Sigmoid colon (tissue), 7 donors: ENCODE measurements at places on chromosomes 4 and X. TPM values are rescaled to one million over a fixed set of nuclear protein-coding genes. Genes with fewer than 3 reads are reported as not detected.

- DNase-seq = peak; percentile 29
These were observed 36.1 kb upstream of the HMX1 start for GRCh38 chr4:8907596-8908205.

GRCh38 chr4:171812665-171813525 lies at the start of gene GALNTL6:
Gene GALNTL6, plus strand, starts transcription at chr4:171813404.
- DNase-seq = peak; percentile 56

YY2 gene
- total RNA-seq = 2.1 TPM

ZNF595 gene
- total RNA-seq = 27.1 TPM

BRS3 gene
- not detected for total RNA-seq

GRCh38 chr4:15771216-15772058 lies 6.7 kb upstream of the CD38 start:
- no peak for DNase-seq

PDCL2 gene
- total RNA-seq = not detected

SPINK2 gene
- 4.6 TPM for total RNA-seq

DNA sequence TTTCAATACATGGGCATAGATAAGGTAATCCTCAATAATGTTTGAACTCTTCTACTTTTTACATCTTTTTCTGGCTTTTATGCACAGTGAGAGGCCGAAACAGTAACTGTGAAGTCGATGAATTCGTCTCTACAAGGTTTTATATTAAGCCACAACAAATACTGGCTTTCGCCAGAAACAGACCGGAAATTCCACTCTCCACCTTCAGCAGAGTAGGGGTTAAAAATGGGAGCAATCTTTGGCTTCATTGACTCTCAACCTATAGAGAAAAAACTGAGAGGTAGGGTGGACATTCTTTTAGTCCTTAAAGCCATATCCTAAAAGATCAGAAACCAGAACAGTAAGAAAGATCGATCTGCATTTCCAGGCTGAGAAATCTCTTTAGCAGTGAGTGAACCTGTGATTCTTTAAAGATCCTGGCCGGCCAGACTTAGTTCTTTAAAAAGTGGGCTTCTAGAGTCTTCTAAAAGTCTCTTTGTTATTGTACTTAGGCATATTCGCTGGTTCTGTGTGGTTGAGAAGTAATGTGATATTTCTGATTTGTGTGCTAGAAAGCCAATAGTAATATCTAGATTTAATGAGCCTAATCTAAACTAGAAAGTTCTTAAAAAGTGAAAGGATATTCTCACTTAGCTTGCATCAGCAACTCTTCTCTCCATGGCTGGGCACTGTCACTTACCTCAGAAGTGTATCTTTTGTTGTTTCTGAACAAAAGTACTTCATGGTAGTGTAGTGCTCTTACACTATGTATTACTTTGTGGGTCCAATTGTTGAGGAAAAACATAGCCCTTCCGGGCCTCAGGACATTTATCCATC lies 2.0 kb downstream of the HSPA4L start:
- no peak for DNase-seq

GRCh38 chr4:26069218-26069617 lies 155.2 kb downstream of the SMIM20 start:
- DNase-seq = no peak

DNA sequence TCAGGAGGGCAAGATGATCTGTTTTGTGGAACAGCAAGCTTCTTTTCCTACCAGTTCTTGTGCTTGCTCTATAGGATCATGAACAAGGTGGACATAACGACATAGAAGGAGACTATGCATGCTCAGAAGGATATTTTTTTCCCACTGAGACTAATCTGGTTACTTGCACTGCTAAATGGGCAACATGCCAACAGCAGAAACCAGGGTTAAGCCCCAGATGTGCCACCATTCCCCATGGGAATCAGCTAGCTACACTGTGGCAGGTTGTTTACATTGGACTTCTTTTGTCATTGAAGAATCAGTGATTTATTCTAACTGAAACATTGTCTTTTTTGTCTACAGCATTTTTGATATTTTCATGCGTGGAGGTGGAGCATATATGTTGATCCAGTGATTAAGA lies 165.6 kb downstream of the C4orf33 start:
- DNase-seq = no peak

DNA sequence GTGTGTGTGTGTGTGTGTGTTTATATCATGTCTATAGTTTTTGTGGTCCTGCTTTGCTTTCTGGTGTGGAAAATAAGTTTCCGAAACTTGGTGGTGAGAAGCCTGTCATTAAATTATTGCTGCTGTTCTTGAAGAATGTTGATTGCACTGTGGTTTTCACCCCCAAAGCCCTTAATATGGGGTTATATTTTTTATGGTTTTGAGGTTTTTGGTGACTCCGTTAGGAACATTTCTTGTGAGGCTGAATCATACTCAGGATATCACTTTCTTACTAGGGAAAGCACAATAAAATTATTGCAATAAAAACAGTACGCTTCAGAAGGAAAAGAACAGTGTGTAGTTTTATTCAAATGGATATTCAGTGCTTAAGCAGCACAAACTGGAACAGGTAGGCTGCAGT lies 539.1 kb upstream of the MAGEB18 start:
- DNase-seq = no peak

EDNRA gene
- 2.1 TPM for total RNA-seq

DNA sequence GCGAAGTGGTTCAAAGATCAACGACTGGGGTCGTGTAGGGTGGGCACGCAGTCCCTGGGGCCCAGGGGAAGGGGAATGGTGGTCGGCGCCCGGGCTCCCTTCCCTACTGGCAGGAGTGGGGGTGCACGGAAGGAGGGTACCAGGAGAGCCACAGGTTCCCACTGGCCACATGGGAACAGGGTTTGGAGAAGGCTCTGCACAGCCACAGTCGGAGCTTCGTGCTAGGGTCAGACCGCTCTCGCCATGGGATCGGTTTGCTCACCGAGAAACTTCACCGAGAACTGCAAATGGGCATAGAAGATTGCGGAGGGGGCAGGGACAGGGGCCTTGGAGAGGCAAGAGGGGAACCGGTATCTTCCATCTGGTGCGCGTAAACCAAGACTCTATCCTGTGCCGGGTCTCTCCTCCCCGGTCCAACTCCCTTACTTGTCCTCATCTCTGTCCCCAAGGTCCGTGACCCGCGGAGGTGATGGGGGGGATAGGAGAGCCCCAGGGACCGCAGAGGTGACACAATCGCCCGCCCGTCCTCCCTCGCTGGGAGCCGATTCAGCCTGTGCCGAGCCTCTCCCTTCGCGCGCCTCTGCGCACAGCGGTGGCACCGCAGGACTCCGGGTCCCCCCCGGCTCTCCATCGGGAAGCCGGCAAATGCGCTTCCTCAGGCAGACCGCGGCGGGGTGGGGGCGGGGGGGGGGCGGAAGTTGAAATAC lies 1.0 kb downstream of the SCD5 start:
- peak; percentile 75 for DNase-seq

DNA sequence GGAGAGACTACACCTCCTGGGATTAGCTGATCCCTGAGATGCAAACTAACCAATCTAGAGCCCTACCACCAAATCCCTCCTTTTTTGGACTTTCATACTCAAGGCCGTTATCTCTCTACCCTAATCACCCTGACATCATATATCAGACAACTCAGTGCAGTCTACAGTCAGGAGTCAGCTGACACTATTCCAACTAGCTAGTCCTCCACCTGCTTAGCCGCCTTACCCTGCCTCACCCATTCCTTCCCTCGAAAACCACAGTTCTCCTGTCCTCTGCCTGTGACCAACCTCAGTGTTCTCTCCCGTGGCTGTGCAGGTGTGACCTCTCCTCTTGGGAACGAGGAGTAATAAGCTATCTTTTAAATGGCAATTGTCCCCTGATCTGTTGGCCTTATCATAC lies 1.8 kb upstream of the PPEF2 start:
- DNase-seq = no peak

- DNase-seq = no peak
These were observed 8.2 kb downstream of the SH3KBP1 start for GRCh38 chrX:19879181-19879580.

DNA sequence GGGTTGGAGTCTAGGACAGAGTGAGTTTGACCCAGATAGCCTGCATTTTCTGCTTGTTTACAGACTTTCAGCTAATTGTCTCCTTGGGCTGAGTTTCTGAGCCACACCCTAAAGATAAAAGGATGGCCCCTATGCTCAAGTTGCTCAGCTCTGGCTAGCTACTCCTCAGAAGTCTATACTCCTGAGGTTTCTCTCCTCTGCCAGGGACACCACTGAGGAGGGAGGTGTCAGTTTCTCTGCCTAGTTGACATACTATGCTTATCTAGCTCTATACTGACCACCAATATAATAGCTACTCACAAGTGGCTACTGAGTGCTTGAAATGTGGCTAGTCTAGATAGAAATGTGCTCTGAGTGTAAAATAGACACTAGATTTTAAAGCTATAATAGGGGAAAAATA lies 23.6 kb downstream of the HADH start:
- no peak for DNase-seq

DNA sequence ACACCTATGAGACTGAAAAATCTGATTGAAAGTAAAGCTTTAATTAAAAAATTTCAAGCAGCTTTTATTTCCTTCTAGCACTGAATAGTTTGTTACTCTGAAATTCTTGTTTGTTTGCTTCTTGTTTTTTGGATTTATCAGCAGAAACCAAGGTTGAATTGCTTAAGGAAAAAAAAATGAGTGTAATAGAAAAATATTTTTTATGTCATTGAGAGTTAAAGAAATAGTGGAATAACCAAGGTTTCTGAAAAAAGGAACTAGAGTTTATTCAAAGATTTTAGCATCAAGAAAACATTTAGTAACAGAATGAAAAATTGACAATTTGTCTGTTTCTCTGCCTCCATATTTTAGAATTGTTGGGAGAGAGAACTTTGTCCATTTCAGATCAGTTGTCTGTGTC lies 1852.2 kb downstream of the PCDH7 start:
- DNase-seq = no peak

- no peak for DNase-seq
These were observed 67.9 kb downstream of the KLHL8 start for GRCh38 chr4:87152310-87153041.

DNA sequence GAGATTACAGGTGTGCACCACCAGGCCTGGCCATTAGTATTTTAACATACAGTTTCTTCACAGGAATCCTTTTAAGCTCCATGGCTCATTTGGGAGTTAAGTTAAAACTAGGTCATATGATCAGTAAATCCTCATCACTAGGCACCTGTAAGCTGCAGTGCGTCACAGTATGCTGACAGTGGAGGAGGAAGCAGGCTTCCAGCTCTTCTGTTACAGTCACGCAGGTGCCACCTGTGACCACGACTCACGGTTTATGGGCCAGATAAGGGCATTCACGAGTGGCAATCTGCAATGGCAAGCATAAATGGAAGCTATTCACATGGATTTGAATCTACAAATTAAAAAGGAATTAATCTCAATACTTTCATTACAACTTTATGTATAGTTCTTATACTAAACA lies 129.4 kb upstream of the BCOR start:
- DNase-seq = no peak

DNA sequence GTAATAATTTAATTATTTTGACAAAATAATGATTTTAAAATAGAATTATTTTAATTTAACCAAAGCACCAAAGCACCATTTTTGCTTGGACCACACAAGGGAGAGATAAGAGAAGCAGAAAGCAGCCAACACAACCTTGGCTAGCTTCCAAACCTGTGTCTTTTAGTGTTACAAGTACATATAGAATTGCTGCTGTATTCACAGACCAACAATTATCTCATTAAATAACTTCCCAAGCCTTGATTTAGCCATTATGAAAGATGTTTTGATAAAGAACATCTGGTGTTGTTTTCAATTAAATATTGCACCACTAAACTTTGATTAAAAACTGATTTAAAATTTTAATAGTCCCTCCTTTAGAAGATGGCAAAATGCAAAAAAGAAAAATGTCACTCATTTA lies 14.0 kb upstream of the IGFBP7 start:
- no peak for DNase-seq

ARR3 gene
- total RNA-seq = not detected

CT55 gene
- not detected for total RNA-seq

DNA sequence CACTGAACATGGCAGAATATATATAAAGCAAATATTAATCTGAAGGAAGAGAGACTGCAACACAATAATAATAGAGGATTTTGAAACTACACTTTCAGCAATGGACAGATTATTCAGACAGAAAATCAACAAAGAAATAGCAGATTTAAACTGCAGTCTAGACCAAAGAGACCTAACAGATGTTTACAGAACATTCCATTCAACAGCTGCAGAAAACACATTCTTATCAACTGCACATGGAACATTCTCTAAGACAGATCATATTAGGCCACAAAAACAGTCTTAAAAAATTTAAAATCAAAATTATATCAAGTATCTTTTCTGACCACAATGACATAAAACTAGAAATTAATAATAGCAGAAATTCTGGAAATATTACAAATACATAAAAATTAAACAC lies 27.1 kb downstream of the CENPE start:
- DNase-seq = no peak

DNA sequence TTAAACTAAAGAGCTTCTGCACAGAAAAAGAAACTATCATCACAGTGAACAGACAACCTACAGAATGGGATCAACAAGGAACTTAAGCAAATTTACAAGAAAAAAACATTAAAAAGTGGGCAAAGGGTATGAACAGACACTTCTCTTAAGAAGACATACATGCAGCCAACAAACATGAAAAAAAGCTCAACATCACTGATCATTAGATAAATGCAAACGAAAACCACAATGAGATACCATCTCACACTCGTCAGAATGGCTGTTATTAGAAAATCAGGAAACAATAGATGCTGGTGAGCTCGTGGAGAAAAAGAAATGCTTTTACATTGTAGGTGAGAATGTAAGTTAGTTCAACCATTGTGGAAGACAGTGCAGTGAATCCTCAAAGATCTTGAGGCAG lies 27.8 kb downstream of the PAPSS1 start:
- DNase-seq = no peak

DNA sequence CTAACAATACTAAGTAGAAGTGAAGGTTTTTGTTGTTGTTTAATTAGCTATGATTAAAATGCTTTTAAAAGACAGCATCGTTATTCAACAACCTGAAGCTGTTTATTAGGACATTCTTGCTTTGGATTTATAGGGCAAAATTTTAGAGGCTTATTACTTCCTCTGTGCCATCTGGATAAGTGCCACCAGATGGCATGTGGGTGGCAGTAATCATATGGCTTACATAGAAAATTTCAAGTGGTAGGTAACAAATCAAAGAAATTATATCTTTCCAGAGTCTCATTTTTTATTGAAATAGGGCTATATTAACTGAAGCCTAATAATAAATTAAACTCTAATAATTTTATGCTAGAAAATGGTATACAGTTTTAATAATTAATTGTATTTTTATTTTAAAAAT lies 83.3 kb upstream of the HTR2C start:
- no peak for DNase-seq

ITIH6 gene
- not detected for total RNA-seq
